NCI-H526 (cell line): ENCODE measurements at places on chromosomes 2 and 18.

GRCh38 chr2:64695721-64696261, 42.1 kb upstream of the SERTAD2 start:
- no peak for DNase-seq

DNA sequence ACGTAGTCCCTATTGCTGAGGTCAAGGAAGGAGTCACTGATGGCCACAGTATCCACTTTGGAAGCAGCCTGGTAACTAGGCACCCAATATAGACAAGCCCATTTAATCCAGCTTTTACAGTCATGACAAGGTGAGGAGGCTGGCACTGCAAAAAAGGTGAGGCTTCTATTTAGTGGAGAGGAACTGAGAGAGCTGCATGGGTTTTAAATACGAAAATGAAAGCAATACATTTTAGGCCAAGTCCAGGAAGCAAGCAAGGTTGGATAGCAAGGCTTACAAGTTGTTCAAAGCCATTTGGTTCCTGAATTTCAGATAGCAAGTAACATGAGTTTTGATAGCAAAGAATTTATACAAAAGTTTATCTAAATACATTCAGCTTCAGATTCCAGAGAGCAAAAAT, 80.4 kb downstream of the SGPP2 start:
- no peak for DNase-seq

DNA sequence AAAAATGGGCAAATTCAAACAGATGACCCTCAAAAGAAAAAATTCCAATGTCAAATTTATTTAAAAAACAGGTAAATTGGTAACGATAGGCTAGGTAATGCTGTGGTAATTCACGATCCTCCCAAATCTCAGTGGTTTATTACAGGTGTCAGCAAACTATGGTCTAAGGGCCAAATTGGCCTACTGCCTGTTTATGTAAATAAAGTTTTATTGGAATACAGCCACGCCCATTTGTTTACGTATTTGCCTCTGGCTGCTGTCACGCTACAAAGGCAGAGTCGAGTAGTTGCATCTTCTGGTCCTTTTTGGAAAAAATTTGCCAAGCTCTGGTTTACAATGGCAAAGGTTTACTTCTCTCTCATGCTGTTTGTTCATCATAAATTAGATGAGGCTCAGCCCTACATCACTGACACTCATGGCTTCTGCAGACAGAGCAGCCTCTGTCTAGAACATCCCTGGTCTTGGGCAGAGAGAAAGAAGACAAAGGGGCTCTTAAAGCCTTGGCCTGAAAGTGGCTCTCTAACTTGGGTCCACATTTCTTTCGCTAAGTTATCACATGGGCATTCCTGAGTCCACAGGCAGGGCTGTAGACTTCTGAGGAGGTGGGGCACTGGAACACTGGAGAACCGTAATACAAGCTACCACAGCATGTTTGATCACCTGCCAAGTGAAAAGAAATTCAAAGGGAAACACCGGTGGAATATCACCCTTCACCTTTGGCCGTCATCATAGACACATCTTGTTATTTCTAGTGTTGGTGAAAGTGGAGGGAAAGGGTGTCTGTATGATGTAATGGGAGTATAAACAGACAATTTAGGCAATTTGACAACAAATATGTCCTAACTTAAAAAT, 34.8 kb downstream of the SP110 start:
- DNase-seq: no peak

- no peak for DNase-seq
Observed at GRCh38 chr2:32614084-32614483, 13.8 kb upstream of the TTC27 start.

DNA sequence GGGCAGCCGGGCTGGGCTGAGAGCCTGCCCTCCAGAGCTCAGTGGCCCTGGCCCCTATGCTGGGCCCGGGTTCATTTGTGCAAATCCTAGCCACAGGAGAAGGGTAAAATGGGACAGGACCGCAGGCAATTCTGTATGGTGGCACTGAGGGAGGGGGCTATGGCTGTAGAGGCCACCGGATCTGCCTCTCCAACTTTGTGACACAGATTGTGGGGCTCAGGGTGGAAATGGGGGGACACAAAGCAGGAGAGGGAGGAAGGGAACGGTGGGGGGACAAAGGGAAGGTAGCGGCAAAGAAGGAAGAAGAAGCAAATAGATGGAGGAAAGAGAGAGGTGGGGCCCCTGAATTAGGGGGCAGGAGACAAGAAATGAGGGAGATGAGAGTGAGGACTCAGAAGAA, 201.1 kb downstream of the SMAD2 start:
- no peak for DNase-seq

GRCh38 chr2:109670556-109671411, 56.6 kb downstream of the SOWAHC start:
- no peak for DNase-seq
